Fibroblast of skin of left quadriceps (primary cell): ENCODE measurements at places on chromosomes 6 and 20.

- no peak for DNase-seq
Measured at GRCh38 chr6:168367285-168367751, 47.7 kb upstream of the DACT2 start.

DNA sequence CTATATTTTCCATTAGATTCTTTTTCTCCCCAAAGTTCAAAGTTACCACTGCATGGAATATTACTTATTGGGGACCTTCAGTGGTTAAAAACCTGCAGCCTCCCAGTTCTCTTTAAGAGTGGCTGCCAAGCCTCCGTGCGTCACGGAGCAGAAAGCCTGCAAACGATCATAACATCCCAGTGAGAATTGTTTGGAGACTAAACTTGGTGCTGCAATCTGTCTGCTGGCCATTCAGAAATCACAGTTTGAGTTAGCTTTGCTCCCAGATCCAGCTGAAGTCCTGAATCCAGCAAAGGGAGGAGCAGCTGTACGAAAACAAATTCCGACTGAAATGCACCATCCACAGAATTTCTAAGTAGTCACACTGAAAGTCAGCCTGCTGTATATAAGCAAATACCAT is 213.5 kb upstream of the PDE10A start:
- DNase-seq: no peak

DNA sequence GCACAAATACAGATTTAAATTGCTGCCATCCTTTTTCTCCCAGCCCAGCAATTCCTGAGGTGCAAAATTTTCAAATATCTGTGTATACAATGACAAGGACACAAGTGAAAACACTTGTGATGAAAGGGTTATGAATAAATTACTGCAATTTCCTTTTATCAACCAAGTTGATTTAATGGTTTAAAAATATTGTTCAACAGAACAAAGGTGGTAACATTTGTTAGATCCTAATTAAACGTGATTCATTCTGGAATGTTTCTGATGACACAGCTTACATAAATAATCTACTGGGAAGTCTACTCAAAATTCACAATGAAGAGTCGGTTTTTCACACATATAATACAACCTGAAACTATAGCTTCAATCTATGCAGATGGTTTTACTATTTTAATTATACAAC is 17.1 kb downstream of the B4GALT5 start:
- DNase-seq: no peak

DNA sequence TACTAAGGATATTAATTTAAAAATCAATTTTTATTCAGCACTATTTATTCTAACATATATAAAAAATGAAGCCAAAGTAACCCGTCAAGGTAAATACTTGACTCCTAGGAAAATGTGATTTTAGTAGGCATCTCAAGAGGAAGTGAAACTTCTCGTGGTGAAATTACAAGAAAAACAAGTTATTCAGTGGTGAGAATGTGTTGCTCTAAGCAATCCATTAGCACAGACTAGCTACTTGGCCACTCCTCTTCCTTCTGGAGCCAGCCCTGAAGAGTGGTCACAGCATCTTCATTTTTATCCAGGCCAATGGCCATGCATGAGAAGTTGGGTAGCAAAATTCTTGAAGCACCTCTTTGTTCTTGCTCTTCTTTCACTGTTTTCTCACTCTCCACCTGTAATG is 40.4 kb upstream of the GFRAL start:
- no peak for DNase-seq

DNA sequence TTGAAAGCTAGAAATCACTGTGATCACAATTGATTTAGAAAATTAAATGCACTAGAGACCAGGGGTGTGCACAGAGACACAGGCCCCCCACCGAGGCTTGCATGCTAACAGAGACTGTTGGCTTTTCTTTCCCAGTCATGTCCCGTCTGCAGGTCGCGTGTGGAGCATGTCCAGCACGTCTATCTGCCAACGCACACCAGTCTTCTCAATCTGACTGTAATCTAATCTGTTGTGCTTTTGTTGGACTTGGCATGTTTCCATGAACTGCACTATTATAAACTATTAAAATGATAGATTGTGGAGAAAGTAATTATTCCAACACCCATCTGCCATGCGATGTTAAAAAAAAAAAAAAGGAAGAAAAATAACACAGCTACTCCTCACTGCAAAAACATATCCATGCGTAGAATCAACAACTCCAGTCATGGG is 17.7 kb downstream of the MYLIP start:
- no peak for DNase-seq

DNA sequence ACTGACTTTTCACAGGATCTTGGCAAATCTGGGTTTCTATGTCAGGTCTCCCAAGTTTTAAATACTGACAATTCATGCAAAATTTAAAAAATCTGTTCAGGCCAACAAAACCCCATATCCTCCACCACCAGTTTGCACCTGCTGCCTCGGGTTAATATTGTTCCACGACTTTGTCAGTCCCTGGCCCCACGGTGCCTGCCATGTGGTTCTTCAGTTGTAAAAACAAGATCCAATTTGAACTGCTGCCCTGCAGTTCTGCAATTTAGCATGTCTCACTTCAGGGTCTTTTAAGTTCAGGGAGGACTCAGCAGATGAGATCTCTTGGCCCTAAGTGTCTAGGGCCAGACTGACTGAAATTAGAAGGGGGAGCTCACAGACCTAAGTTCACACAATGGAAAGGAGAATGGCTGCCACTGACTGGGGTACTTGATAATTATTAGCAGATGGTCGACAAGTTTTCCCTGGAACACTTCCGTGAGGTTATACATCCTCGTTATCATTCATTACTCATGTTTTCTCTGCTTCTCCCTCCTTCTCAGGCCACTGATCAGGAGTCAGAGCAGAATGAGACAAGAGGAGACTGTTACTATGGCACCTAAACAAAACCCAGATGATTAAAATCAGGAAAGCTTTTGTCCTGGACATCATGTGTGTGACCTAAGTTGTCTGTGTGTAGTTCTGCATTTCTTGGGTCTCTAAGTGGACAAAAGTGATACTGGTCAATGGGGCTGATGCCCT is 223.6 kb downstream of the KIF16B start:
- peak; percentile 26 for DNase-seq

- DNase-seq: no peak
Measured at GRCh38 chr6:133230052-133230451, 11.1 kb upstream of the EYA4 start.

GRCh38 chr20:11795071-11795615 is 122.5 kb upstream of the BTBD3 start:
- no peak for DNase-seq

- DNase-seq: no peak
Measured at GRCh38 chr20:24016607-24017457, 28.3 kb upstream of the GGTLC1 start.

DNA sequence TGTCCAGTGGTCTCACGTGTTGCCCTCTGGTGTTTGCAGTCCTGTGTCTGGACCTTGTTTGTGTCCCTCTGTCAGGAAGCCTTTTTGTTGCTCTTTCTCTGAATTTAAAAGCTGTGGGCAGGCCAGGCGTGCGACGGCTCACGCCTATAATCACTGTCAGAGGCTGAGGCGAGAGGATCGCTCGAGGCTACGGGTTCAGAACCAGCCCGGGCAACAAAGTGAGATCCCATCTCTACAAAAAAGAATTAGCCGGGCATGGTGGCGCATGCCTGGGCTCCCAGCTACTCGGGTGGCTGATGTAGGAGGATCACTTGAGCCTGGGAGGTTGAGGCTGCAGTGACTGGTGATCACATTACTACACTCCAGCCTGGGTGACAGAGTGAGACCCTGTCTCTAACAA is 28.5 kb downstream of the OSBPL2 start:
- DNase-seq: no peak

- DNase-seq: no peak
Measured at GRCh38 chr6:161273274-161273751, 548 bp downstream of the AGPAT4 start.
